ENCODE measurements at places on chromosomes 4 and X. TPM values are rescaled to one million over a fixed set of nuclear protein-coding genes. Genes with fewer than 3 reads are reported as not detected.

SMARCA1 gene
- total RNA-seq = not detected

SPANXN4 gene
- not detected for total RNA-seq

AKAP14 gene
- total RNA-seq = not detected

DGKK gene
- total RNA-seq = 9.7 TPM

ANXA5 gene
- total RNA-seq = 33.1 TPM

C4orf51 gene
- total RNA-seq = not detected

GRIA3 gene
- total RNA-seq = not detected

NEUROG2 gene
- not detected for total RNA-seq

DNA sequence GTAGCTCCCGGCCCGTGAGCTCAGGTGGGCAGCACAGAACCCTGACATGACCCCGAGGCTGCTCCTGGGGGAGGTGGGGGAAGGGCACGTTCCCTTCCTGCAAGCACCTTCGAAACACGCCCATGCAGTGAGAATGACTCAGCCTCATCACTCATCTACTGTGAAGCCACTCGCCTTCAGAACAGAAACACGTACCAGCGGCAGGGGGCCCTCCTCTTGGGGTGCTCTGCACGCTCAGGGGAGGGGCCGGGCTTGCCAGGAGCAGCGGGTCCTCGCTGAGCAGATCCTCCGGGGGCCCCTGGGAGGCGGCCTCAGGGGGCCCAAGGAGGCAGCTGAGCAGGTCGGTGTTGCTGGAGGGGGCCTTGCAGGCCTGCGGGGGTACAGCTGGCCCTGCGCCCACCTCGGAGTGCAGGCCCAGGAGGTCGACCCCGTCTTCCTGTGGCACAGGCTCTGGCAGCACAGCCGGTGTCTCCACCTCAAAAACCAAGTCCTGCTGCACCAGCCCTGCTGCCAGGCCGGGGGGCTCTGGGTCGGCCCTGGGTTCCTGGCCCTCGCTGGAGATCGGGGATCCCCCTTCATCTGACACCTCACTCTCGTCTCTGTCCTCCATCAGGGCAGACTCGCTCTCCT lies 40.9 kb upstream of the CPLX1 start:
- no peaks in the 10 kb centered on the region for H3K27me3 ChIP-seq
- peaks cover 71% of the 10 kb centered on the region for H3K36me3 ChIP-seq

- no peak overlapping the region for H3K4me3 ChIP-seq
- no peak overlapping the region for H3K27ac ChIP-seq
- H3K4me1 ChIP-seq = no peaks in the 10 kb centered on the region
- H3K36me3 ChIP-seq = no peaks in the 10 kb centered on the region
These were observed 25.5 kb downstream of the SCD5 start for GRCh38 chr4:82773057-82773456.

DNA sequence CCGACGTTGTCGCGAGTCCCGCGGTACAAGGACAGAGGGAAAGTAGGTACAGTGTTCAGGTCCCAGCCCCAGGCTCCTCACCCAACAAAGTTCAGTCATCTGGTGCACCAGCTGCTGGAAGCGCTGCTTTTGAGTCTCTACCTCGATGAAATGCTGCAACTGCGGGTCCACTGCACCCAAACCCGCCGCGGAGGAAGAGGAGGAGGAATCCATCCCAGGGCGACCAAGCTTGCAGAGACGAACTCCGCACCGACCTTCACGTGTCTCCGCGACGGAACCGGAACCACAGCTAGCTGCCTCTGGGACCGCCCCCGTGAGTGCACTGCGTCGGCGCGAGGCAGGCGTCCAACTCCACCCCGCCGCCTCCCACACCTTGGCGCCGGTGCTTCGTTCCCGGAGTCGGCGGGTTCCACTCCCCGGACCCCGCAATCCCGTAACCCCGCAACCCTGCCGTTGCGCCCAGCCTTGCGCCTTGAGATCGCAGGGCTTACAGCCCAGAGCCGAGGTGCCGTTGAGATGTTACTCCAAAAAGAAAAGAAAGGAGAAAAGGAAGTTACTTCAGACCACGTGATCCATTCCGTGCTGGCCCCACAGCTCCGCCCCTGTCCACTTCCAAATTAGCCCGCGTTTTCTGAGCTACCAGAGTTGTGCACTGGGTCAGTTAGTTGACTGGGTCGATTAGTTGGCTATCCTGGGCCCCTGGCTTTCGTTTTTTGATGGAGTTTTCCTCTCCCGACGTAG lies at the start of gene TIMM8A:
TIMM8A (minus strand) TSS at position 291 of the 741 bp plus-strand sequence; CDS start at position 213, 78 bp downstream.
- peak within 1 kb of the TSS; percentile 97 for H3K4me3 ChIP-seq
- H3K36me3 ChIP-seq = no peaks in the 10 kb centered on the region
- H3K4me1 ChIP-seq = peaks cover 13% of the 10 kb centered on the region
- no peaks in the 10 kb centered on the region for H3K27me3 ChIP-seq
- DNase-seq = peak; percentile 85

GRCh38 chrX:131187206-131187605 lies 101.9 kb downstream of the IGSF1 start:
- no peak overlapping the region for H3K27ac ChIP-seq
- H3K36me3 ChIP-seq = no peaks in the 10 kb centered on the region
- H3K4me3 ChIP-seq = no peak overlapping the region
- H3K27me3 ChIP-seq = no peaks in the 10 kb centered on the region

DNA sequence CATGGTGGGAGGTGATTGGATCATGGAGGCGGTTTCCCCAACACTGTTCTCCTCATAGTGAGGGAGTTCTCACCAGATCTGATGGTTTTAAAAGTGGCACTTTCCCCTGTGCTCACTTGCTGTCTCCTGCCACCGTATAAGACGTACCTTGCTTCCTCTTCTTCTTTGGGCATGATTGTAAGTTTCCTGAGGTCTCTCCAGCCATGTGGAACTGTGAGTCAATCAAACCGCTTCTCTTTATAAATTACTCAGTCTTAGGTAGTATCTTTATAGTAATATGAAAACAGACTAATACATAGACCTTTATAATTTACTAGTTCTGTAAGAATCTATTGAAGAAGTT lies 82.5 kb upstream of the PITX2 start:
- H3K36me3 ChIP-seq = no peaks in the 10 kb centered on the region
- H3K4me1 ChIP-seq = no peaks in the 10 kb centered on the region
- H3K4me3 ChIP-seq = no peak overlapping the region
- DNase-seq = no peak

DNA sequence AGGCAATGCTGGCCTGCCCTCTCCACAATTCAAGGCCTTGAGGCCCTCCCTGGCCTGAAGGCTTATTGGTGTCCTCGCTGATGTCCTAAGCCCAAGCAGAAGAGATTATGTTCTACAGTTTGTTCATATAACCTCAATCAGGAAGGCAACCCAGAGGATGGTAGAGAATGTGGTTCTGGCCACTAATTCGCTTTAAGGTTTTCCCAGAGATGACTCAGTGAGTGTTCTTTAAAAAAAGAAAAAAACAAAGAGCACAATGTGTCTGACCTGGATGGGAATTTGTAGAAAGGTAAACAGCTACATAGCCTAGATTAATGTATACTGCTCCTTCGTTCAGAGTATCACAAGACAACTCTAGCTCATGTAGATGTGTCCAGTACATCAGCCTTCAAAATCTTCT lies 66.0 kb downstream of the MANBA start:
- H3K4me3 ChIP-seq = no peak overlapping the region
- H3K27ac ChIP-seq = no peak overlapping the region
- no peaks in the 10 kb centered on the region for H3K4me1 ChIP-seq
- H3K36me3 ChIP-seq = peaks cover 11% of the 10 kb centered on the region
- DNase-seq = no peak

DNA sequence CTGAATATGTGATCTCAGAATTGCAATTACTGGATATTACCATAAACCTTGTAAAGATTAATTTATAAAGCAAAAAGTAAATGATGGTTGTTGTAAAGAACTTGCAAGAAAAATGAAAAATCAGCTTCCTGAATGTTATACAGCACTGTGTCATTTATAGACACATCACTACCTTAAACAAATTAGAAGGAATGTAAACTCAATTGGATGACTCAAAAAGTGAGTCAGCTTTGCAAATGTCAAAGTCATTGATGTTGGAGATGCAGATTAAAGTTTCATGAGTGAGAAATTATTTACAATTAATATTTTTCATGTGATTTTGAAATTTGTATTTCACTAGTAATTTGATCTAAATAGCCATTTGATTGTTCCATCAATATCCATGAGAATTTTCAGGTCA lies 193.2 kb downstream of the RAPGEF2 start:
- no peak overlapping the region for H3K4me3 ChIP-seq
- no peak for DNase-seq
- no peaks in the 10 kb centered on the region for H3K27me3 ChIP-seq
- H3K4me1 ChIP-seq = no peaks in the 10 kb centered on the region
- H3K36me3 ChIP-seq = no peaks in the 10 kb centered on the region
- no peak overlapping the region for H3K27ac ChIP-seq

- no peak overlapping the region for H3K4me3 ChIP-seq
- no peaks in the 10 kb centered on the region for H3K27me3 ChIP-seq
- H3K36me3 ChIP-seq = no peaks in the 10 kb centered on the region
These were observed 56.4 kb downstream of the SPOCK3 start for GRCh38 chr4:167177925-167178324.

GRCh38 chrX:72495046-72495445 lies 77.6 kb downstream of the HDAC8 start:
- no peak for DNase-seq
- H3K36me3 ChIP-seq = no peaks in the 10 kb centered on the region
- no peaks in the 10 kb centered on the region for H3K4me1 ChIP-seq
- no peaks in the 10 kb centered on the region for H3K27me3 ChIP-seq
- H3K27ac ChIP-seq = no peak overlapping the region
- no peak overlapping the region for H3K4me3 ChIP-seq

- no peak overlapping the region for H3K27ac ChIP-seq
- H3K4me1 ChIP-seq = no peaks in the 10 kb centered on the region
- H3K4me3 ChIP-seq = no peak overlapping the region
- no peaks in the 10 kb centered on the region for H3K36me3 ChIP-seq
- no peaks in the 10 kb centered on the region for H3K27me3 ChIP-seq
- no peak for DNase-seq
These were observed 14.8 kb upstream of the LAP3 start for GRCh38 chr4:17562157-17562556.

DNA sequence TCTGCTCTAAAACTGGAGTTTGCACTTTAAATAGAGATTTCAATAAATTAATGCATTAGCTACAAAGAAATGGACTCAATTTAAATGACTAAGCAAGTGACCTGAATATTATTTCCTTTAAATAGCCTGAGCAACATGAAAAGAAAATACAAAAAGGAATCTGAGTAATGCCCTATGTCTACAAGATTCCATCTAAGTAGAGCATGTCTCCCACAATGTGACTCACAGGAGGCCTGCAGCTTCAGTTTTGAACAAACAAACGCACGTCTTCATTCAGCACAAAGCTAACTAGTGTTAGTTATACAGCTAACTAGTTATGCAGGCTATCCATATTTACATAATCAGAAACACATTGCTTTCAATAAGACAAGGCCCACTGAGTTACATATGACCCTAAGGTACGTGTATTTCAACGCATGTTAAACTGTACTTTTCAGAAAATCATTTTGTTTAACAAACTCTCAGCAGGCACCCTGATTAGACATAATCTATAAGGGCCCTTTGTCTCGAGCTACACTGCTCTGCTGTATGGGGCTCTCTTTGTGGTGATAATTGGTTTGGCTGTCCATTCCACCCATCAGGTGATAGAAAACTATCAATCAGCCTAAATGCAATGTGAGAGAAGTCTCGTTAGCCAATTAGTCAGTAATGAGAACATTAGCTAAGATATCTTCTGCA lies 116.5 kb downstream of the MAML3 start:
- no peak for DNase-seq
- H3K27ac ChIP-seq = no peak overlapping the region
- peaks cover under 1% of the 10 kb centered on the region for H3K4me1 ChIP-seq
- no peaks in the 10 kb centered on the region for H3K27me3 ChIP-seq
- H3K4me3 ChIP-seq = no peak overlapping the region

GRCh38 chr4:180169394-180169793 lies 2073.8 kb upstream of the TENM3 start:
- no peak overlapping the region for H3K4me3 ChIP-seq
- no peaks in the 10 kb centered on the region for H3K27me3 ChIP-seq
- DNase-seq = no peak
- no peaks in the 10 kb centered on the region for H3K4me1 ChIP-seq

DNA sequence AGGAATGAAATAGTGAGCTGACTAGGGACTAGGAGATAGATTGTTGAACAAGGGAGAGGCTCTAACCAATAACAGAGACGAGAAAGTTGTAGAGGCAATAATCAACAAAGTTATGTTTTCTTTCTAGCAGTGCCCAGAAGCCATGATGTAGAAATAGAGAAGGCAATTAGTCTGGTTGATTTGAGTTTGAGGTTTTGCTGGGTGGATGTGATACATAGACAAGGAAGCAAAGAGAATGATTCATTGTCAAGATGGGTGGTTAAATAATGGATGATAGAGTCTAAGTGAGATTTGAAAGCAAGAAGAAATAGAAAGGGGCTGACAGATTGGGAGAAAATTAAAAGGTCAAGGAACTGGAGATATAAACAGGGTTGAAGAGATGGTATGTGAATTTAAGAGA lies 11.2 kb downstream of the RBM41 start:
- peaks cover 9% of the 10 kb centered on the region for H3K36me3 ChIP-seq
- DNase-seq = no peak
- no peak overlapping the region for H3K4me3 ChIP-seq

DNA sequence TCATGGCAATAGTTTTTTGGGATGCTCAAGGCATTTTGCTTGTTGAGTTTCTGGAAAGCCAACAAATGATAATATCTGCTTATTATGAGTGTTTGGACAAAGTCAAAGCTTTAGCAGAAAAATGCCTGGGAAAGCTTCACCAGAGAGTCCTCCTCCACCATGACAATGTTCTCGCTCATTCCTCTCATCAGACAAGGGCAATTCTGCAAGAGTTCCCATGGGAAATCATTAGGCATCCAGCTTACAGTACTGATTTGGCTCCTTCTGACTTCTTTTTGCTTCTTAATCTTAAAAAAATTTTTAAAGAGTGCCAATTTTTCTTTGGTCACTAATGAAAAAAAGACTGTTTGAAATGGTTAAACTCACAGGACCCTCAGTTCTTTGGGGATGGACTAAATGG lies 136.3 kb downstream of the UBE2K start:
- no peak for DNase-seq
- H3K27me3 ChIP-seq = no peaks in the 10 kb centered on the region

GRCh38 chr4:124540014-124540413 lies 172.5 kb downstream of the ANKRD50 start:
- DNase-seq = no peak
- H3K27me3 ChIP-seq = no peaks in the 10 kb centered on the region
- H3K4me3 ChIP-seq = no peak overlapping the region
- H3K36me3 ChIP-seq = no peaks in the 10 kb centered on the region

- DNase-seq = no peak
- H3K36me3 ChIP-seq = no peaks in the 10 kb centered on the region
- H3K4me1 ChIP-seq = no peaks in the 10 kb centered on the region
- H3K27me3 ChIP-seq = no peaks in the 10 kb centered on the region
These were observed 76.9 kb downstream of the TMLHE start for GRCh38 chrX:155535866-155536265.

GRCh38 chrX:76850851-76851250 lies 423.3 kb downstream of the MAGEE1 start:
- no peaks in the 10 kb centered on the region for H3K4me1 ChIP-seq
- no peak overlapping the region for H3K4me3 ChIP-seq
- H3K36me3 ChIP-seq = no peaks in the 10 kb centered on the region
- H3K27ac ChIP-seq = no peak overlapping the region
- no peak for DNase-seq

DNA sequence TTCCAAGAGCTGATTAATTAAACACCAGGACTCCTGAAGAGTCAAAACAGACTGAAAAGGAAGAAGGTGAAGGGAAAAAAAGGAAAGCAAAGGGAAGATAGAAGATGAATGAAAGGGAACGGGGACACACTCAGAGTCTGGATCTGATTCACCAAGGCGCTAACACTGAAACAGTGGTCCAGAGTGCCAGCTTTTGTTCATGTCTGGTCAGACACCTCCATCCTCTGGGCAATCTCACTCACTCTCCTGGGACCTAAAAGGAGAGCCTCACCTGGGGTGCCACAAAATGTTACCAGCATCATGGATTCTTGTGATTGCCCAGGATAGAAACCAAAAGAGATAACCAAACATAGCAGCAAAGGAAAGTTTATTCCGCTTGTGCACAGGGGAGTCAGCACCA lies 120.3 kb upstream of the AFF2 start:
- H3K4me3 ChIP-seq = no peak overlapping the region
- H3K4me1 ChIP-seq = peaks cover 16% of the 10 kb centered on the region
- H3K27ac ChIP-seq = peak overlapping the region; percentile 95
- H3K36me3 ChIP-seq = no peaks in the 10 kb centered on the region
